Activated naive CD4-positive, alpha-beta T cell treated with anti-CD3 and anti-CD28 coated beads, Interleukin-2, amount 50 U/mL, for 16 hours (primary cell): ENCODE measurements at places on chromosomes 16 and 17.
A peak's percentile ranks its signal among the peaks of the same experiment; 100 is the strongest.

DNA sequence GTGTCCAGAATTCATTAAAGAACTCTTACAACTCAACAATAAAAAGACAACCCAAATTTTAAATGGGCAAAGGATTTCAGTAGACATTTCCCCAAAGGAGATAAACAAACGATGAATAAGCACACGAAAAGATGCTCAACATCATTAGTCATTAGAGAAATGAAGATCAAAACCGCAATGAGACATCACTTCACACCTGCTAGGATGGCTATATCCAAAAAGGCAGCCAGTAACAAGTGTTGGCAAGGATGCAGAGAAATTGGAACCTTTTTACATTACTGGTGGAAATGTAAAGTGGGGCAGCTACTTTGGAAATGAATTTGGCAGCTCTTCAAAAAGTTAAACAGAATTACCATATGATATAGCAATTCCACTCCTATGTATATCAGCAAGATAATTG is 42.0 kb downstream of the PITPNM3 start:
- DNase-seq = no peak

- DNase-seq = no peak
These were observed 135.0 kb downstream of the COPRS start for GRCh38 chr17:31724026-31724425.

DNA sequence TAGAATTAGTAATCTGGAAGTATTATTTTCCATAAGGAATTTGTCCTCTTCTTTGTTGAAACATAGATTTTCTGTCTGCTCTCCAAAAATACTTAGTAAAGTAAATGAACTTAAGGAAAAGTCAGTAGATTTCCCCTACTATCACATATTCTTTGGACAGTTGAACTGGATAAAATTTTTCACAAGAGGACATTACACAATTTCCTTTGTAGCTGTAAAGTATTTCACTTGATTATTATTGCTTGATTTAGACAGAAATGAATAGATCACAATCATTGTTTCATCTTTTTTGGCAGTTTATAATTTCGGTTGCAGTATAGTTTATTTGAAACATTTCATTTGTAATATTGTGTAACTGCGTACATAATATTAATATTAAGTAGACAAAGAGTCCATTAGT is 12.5 kb downstream of the CYB5B start:
- no peak for DNase-seq

DNA sequence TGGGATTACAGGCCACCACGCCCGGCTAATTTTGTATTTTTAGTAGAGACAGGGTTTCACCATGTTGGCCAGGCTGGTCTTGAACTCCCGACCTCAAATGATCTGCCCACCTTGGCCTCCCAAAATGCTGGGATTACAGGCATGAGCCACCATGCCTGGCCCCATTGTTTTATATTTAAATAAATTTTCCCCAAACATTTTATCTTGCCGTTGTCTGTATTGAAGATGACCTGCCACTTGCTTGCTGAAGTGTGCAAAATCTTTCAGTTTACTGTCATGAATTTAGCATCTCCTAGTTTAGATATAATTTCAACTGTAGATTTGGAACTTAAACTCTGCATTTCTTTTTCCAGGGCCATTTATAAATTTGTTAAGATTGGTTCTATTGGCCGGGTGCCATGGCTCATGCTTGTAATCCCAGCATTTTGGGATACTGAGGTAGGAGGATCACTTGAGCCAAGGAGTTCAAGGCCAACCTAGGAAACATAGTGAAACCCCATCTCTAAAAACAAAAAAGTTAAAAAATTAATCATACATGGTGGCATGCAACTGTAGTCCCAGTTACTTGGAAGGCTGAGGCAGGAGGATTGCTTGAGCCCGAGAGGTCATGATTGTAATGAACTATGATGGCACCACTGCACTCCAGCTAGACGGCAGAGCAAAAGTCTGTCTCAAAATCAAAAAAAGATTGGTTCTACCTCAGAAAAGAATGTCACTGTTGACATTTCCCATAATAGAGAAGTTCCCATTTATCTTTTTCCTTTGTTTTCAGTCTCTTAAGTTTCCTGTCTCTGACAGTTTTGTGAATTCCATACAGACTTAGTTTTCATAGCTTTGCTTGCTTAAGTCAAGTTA is 84.4 kb downstream of the VMP1 start:
- no peak for DNase-seq

- DNase-seq = no peak
These were observed 903.8 kb upstream of the RBFOX1 start for GRCh38 chr16:6428861-6429260.

- DNase-seq = peak; percentile 19
These were observed 259.0 kb downstream of the XYLT1 start for GRCh38 chr16:17211797-17212196.

DNA sequence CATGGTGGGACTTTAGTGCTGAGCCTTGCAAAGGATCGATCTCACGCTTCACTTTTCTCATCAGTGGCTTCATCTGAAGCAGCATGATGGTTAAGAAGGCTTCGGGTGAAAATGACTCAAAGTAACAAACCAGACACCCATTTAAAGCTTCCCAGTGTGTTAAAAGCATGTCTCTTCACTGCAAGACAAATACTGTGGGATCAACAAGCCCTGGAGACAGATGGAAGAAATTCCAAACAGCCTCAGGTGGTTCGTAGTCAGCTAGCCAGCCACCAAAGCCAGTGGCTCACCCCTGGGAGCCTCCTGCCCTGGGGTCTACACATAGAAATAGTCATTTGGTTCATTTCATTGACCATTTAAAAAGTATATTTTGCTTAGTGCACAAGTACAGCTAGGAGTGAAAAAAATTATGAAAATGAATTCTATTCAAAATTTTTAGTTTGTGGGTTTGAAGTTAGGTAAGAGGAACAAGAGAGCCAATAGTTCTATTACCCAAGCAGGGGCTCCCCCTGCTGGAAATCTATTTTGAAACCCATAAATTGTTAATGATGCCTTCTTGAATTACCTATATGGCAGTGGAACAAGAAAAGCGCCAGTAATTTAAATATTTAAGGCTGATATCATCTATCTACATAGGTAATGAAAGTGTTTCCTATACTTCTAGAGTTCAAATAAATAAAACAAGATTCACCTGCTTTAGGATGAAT is 51.6 kb downstream of the PMP22 start:
- DNase-seq = no peak

DNA sequence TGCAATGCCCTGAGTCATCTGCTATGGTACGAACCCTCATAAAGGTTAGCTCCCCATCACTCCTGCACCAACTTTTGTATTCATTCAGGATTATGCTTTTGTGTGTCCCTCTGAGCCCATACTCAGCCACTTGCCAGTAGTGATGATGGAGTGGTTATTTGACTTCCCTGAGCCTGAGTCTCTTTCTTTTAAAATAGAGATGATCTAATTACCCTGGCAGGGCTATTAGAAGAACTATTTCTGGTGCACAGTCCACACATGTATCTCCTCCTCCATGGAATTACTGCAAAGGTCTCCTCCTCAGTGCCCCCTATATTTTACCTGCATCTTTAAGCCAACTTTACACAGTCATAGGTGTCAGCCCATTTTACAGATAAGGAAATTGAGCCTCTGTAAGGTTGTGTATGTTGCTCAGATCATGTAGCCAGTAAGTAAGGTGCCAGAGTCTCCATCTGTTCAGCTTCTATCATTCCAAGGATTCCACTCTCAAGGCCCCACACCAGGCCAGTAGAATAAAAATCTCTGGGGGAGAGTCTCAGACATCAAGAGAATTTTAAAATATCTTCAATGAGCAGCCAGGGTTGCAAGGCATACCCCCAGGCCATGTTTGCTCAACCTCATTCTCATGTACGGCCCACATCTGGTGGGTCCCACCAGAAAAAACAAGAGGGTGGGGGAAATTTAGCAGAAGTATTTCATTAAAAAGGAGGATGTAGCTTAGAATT is 333.7 kb upstream of the HSBP1 start:
- no peak for DNase-seq

DNA sequence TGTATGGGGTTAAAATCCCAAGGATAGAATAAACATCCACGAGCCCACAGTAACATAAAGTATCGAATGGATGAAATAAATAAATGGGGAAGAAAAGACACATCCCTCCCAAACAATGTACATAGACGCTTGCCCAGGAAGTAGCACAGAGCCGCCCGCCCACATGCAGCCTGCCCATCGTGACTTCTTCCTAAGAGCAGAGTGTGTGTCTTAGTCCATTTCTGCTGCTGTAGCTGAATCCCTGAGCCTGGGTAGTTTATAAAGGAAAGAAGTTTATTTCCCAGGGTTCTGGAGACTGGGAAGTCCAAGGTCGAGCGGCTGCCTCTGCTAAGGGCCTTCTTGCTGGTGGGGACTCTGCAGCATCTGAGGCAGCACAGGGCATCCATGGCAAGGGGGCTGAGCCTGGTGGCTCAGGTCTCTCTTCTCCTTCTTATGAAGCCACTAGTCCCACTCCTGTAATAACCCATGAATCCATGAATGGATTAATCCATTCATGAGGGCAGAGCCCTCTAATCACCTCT is 39.4 kb upstream of the ZNF469 start:
- no peak for DNase-seq

- DNase-seq = peak; percentile 68
These were observed 52.5 kb downstream of the ZFPM1 start for GRCh38 chr16:88505405-88506082.

GRCh38 chr17:80000981-80001775 is 34.5 kb downstream of the TBC1D16 start:
- no peak for DNase-seq

- no peak for DNase-seq
These were observed 2.8 kb downstream of the TRAF4 start for GRCh38 chr17:28746611-28747050.

DNA sequence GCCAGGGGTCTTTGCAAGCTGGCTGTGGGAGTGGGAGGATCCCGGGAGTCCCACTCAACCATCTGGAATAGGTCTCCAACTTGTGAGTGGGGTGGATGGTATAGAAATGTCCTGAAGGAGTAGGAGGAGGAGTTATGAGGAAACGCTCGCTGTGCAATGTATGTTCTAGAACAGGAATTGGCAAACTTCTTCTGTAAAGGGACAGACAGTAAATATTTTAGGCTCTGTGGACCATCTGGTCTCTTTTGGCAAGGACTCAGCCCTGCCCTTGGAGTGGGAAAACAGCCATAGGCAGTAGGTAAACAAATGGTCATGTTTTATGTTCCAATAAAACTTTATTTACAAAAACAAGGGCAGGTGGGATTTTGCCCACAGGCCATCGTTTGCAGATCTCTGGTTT is 149.2 kb downstream of the NPIPB5 start:
- no peak for DNase-seq

DNA sequence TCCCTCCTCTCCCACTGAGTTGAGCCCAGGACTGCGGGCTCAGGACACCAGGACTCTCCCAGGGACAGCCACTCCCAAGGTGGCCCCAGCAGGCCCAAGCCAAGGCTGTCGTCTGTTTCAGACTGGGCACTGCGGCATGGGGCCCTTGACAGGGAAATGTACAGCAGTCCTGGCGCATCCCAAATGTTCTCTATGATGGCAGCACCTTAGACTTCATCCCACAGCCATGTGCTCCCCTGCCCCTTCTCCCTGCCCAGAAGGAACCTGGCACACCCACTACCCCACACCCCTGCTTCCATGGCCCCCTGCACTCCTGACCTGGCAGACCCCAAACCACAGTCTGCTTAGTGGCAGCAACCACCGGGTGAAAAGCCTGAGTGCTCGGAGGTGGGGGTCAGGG is 18.2 kb downstream of the RBFOX3 start:
- no peak for DNase-seq

DNA sequence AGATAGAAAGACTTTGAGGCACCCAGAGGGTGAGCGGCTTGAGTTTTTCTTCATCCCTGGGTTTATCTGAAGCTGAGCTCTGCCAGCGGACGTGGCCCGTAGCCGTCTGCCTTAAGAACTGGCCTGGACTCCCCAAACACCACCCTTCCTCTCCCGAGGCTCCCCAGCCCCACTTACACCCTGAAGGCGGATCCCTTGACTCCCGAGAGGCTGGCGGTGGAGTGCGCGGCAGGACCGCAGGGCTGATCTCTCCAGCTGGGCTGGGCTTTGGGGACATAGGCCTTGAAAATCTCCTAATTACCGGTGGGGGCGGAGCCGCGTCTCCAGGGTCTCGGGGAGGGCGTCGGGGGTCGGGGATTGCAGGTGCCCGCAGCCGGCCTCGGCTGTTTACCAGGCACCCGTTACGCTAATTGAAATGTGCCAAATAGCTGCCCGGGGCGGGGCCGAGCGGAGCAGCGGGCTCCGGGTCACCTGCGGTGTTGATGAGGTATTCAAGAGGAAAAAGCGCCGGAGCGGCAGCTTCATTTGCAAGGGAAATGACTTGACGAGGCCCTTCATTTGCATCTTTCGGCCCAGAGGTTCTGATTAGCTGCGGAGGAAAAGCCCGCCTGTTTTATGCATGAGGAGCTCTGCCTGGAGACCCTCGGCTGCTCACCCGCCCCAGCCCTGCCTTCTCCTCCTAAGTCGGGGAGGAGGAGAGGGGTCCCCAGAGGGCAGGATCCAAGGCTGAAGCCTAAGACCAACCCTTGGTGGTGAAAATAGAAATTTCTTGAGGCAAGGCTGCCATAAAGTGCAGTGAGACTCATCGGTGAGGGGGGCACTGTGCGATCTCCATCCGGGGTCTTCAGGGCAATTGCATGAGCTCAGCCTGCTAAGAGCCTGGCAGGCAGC is 100.7 kb downstream of the MGAT5B start:
- DNase-seq = peak; percentile 39
